CD4-positive, CD25-positive, alpha-beta regulatory T cell (primary cell): ENCODE measurements at places on chromosomes 7 and 10.

- no peak for DNase-seq
These were observed 253.8 kb downstream of the FZD1 start for GRCh38 chr7:91518058-91518457.

DNA sequence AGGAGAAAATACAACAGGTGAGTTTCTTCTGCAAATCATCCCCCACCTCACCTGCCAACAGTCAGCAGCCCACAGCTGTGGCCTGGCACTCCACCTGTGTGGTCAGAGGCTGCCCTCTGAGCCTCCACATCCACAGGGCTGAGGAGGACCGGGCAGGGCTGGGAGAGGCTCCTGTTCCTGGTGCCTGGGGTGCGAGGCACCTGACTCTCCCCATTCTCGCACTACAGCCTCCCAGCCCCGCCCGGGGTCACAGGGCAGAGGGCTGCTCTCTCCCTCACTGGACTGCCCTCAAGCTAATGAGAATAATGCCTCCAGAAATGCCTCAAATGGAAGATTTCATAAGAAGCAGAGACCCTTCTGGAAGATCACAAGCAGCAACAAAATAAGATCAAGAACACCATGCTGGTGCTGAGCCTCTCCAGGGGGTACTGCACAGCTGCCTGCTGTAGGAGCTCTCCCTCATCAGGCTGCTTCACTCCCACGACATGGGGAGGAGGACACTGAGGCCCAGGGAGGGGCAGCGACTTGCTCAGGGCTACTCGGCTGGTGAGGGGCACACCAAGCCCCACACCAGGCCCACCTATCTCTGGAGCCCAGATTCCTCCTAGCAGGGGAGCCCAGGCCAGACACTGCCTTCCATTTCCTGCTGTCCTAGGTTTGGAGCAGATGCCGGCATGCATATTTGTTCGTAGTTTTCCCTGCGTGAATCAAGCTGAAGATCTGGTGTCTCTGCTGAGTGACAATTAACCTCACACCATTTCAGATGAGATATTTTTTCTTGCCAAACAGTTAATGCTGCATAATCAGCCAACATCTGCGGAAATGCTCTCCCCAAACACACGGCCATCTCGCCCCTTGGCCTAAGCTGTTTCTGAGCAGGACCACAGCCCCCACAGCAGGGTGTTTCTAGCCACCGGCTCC, 76.5 kb downstream of the FAM53B start:
- no peak for DNase-seq

DNA sequence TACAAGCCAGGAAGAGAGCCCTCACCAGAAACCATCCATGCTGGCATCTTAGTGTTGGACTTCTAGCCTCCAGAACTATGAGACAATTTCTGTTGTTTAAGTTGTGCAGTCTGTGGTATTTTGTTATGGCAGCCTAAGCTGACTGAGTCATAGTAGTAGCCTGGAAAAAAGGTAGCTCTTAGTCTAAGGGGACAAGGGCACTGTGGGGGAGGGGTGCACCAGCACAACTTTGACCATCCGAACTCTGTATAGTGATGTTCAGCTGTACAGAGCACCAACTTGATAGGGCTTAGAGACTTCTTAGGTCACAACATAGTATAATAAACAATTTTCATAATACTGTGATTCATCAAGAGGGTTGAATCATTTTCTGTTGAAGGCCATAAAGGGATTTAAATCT, 14.3 kb downstream of the EIF4EBP2 start:
- DNase-seq = no peak

DNA sequence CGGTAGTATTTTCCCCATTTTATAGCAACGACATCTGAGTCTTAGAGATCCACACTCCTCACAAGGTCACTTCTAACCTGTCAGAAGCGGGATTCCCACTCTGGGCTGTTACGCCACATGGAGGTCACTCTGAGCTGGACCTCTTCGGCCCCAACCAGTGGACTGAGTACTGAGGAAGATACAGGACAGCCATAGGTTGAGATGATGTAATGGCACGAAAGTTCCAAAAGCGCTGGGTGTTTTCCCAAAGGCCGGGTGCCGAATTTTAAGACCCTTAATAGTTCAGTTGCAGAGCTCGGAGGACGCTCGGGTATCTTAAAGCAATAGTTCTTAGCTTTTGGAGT, 699 bp downstream of the GHITM start:
- DNase-seq = no peak

- DNase-seq = no peak
These were observed 74.8 kb upstream of the SH2B2 start for GRCh38 chr7:102211590-102212550.

- DNase-seq = no peak
These were observed 232.8 kb upstream of the TEX47 start for GRCh38 chr7:89028319-89028718.

DNA sequence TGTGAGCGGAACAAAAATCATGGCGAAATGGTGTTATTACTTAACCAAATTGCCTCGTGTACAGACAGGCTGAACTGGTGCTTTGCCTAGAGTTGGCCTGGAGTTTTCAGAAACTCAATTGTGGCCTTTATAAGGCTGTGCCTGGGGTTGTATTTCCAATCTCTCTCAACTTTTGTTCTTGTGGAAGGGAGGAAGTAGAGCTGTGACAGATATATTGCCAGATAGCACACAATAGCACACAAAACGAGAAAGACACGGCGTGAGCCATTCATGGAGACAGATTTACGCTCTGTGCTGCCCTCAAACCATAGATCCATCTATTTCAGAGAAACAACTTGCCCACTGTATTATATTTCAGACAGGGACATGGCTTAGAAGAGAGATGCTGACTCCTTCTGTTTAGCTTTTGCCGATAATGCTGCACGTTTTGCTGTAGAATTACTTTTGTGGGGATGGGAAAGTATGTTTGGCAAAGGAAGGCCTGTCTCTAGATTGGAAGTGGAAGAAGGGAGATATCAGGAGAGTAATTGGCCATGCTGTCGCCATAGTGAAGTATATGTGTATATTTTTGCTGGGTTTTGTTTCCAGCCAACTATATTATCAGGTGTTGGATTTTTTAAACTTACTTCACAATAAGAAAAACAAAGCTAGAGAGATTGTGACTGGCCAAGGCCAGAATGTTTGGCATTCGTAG, 80.4 kb downstream of the AUTS2 start:
- no peak for DNase-seq

DNA sequence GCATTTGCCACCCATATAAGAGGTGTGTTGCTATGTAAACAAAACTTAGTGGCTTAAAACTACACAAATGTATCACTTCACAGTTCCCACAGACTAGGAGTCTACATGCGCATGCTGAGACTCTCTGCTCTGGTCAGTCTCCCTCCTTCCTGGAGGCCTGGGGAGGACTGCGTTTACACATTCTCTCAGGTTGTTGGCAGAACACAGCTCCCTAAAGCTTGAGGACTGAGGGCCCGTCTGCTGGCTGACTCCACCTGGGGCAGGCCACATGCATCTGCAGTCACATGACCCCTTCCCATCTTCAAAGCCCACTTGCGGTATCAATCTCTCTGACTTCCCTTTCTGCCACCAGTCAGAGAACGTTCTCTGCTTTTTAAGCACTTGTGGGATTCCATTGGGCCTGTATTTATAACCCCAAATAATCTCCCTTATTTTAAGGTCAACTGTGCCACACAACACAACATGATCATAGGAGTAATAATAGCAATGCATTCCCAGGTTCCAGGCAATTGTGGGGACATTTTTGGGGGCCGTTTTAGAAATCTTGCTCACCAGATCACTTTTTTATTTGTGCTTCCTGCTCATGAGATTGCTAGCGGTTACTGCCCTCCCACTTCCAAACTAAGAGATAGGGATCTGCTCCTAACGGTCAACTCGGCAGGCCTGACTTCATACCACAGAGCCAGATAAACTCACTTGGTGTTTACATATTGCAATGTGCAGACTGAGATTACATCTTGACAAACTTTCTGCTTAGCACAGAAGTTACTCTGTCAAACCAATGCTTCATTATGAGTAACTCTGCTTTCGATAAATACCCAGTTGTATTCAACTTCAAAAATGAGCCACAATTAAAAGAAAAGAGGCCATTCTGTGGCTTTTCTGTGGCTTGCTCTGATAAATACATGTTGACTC, 96.3 kb downstream of the ALOX5 start:
- DNase-seq = no peak

DNA sequence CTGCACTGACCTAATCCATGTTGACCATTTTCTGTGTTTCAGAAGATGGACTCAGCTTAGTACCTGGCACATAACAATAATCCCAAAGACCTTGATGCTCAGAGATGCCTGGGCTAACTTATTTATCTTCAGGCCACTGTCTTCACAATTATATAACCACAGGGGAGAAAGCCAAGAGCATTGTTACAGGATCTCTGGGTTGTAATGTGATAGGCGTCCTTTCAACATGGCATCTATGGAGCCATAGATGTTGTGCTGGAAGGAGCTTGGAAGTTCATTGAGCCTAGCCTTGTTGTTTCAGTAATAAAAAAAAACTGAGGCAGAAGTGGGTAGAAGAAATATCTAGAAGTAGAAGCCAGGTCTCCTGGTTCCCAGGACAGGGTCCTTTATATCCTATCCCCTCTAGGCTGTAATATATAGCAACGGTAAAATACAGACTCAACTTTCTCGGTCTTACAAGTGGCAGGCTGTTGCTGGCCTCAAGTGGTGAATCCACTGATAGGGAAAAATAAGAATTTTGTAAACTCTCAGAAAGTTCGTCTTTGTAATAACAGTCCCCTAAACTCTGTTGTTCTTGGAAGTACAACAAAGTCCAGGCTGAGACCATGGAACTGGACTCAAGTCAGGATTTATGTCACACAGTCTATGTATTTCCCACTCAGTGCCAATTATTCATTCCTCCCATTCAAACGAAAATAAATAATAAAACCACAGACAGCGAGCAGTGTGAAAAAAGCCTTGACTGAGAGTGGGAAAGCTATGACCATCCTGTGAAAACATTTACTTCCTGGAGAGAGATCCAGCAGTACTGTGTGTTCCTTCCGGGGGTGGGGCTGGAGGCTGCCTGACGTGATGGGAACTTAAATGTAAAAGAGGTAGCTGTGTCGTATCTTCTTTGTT, 277.6 kb downstream of the REEP3 start:
- no peak for DNase-seq

DNA sequence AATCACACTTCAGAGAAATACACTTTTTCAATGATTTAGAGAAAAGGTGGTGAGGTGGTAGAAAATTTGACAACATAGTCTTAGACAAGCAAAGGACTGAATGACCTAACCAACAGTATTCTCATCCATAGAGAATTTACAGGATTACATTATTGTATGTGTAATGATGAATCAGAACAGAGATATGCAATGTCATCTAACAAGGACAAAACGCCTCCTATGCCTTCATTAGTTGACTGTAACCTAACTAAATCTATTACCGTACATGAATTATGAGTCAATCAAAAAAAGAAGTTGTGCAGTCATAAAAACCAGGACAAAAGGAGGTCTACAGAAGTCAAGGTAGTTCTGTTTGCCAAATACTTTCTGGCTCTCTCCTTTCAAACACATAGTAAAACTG, 66.5 kb downstream of the RAB11FIP2 start:
- DNase-seq = no peak

DNA sequence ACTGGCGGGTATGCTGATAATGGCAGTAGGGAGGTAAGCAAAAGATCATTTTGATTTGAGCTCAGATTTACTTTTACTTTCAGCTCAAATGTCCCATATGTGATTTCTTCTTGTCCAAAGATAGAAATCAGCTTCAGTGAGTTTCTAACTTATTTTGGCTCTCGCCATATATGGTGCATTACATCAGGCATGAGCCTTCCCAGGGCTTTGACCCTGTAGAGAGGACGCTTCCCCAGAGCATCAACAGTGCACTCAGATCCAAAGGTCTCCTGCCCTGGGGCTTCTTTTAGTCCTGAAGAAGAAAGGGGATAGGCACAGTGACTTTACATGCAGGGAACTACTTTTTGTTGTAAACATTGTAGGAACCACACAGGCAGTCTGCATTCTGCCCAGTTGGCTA, 128.6 kb upstream of the PDLIM1 start:
- DNase-seq = no peak

GRCh38 chr7:117008886-117009531, 55.7 kb downstream of the ST7 start:
- peak; percentile 32 for DNase-seq

DNA sequence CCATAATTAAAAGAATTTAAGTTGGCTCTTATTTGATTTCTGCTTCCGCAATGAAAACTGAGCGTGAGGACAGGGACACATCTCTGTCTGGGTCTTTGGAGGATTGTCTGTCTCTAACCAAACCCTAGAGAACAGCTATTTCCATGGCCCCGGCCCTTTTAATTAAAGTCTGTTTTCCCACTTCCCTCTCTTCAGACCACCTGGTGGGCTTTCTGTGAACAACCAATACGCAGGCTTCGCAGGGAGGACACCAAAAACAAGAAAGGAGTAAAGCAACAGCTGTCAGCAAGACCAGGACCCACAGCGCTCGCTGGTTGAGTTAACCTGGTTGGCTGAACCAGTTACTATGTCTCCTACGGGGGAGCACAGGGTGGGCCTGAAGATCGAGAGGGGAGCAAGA, 217.1 kb upstream of the FRMD4A start:
- DNase-seq = no peak

DNA sequence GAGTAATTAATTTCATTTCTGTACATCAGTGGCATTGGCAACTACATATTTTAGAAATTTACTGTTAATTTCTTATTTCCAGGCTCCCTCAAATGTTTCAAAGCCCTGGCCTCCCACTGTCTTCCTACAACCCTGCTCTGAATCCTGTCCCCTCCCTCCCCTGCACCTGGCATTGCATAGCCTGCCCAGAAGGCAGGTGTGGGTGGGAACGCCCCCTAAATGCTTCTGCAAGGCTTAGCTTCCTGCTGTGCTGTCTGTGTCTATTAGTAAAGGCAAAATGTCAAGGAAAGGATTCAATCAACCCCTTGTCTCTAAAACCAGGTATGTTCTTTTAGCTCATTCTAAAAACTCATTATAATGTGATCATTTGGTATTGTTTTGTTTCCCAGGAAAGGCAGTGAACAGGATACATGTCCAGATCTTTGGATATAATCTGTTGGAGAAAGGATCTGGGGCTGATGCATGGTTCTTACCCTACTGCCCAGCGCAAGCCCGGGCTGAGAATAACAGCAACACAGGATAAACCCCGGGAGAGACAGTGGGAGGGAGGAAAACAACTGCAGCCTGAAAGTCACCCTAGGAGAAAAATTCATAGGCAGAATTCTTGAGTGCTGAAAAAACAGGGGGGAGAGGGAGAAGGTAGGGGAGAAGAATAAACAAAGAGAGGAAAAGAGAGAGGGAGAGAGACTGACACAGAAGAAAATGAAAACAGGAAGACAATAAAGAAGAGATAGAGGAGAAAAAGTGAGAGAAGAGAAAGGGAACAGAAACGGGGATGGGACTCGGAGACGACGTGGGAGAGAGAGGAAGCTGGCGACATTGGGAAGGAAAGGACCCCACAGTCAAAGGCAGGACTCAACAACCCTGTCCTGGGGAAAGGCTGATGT, 589 bp downstream of the ZNF488 start:
- no peak for DNase-seq
